ENCODE measurements at places on chromosomes 16 and 17.

GRCh38 chr17:339193-340061 is 13.2 kb downstream of the RPH3AL start:
- no peak for DNase-seq

- DNase-seq: peak; percentile 96
These were observed 22.9 kb downstream of the SOCS1 start for GRCh38 chr16:11232852-11233726.

GRCh38 chr17:35238821-35239220 is 4.1 kb upstream of the SLFN5 start:
- no peak for DNase-seq

DNA sequence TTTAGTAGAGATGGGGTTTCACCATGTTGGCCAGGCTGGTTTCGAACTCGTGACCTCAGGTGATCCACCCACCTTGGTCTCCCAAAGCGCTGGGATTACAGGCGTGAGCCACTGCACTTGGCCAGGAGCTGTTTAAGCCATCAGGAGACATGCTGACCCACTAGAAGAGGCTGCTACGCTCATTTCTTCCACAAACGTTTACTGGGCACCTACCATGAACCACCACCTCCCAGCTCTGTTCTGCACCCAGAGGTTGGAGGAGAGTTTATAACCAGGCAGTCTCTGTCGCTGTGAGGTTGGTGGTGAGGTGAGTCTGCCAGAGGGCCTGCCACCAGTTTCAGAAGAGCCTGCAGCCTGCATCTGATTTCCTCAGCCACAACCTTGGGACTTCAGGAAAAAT is 51.8 kb downstream of the SF3B3 start:
- DNase-seq: no peak
